ENCODE measurements at places on chromosomes 13 and 19.

DNA sequence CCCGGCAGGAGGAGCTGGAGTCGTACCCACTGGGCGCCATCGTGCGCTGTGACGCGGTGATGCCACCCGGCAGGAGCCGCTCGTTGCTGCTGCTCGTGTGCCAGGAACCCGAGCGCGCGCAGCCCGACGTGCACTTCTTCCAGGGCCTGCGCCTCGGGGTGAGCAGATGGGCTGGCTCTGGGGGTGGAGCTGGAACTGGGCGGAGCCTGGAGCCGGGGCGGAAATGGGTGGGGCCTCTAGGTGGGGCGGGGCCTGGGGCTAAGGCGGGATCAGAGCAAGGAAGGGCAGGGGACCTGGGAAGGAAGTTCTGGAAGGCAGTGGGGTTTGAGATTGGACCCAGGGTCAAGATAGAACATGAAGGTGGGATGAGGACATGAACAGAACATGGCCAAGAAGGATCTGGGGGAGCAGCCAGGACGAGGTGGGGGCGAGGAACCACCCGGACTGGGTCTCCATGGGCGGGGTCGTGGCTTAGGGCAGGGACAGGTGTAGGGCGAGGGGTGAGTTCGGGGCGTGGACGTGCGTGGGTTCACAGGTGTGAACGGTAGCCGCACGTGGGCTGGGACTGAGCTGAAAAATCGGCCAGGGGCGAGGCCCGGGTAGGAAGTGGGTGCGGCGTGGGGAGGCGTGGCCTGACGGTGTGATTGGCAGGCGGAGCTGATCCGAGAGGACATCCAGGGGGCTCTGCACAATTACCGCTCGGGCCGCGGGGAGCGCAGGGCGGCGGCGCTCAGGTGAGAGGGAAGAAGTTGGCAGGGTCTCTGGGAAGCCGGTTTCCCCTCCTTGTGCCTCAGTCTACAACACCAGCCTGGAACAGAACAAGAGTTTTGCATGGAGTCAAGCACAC lies 4.7 kb downstream of the EPS8L1 start:
- H3K27ac ChIP-seq, result no peak overlapping the region
- H3K4me1 ChIP-seq, result peaks cover 9% of the 10 kb centered on the region
- H3K36me3 ChIP-seq, result no peaks in the 10 kb centered on the region
- H3K27me3 ChIP-seq, result peaks cover 11% of the 10 kb centered on the region
- DNase-seq, result no peak

GRCh38 chr13:37647031-37647650 lies 48.6 kb upstream of the POSTN start:
- no peaks in the 10 kb centered on the region for H3K36me3 ChIP-seq
- no peak overlapping the region for H3K27ac ChIP-seq
- peaks cover 3% of the 10 kb centered on the region for H3K4me1 ChIP-seq
- H3K27me3 ChIP-seq, result no peaks in the 10 kb centered on the region

DNA sequence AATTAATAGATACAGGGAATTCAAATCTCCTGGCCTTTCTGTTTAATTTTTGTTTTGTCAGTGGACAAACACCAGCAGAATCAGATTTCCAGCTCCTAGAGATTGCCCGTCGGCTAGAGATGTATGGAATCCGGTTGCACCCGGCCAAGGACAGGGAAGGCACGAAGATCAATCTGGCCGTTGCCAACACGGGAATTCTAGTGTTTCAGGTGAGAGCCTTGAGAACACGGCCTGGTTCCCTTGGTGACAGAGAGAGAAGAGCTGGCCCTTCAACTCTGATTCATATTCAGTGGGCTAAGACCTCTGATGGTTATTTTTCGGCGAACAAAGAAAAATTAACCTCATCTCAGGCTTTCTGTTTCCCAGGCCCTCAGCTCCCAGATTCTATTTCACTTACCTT lies 191.3 kb downstream of the STK24 start:
- H3K4me1 ChIP-seq, result no peaks in the 10 kb centered on the region
- no peaks in the 10 kb centered on the region for H3K36me3 ChIP-seq
- H3K27ac ChIP-seq, result no peak overlapping the region
- DNase-seq, result no peak

DNA sequence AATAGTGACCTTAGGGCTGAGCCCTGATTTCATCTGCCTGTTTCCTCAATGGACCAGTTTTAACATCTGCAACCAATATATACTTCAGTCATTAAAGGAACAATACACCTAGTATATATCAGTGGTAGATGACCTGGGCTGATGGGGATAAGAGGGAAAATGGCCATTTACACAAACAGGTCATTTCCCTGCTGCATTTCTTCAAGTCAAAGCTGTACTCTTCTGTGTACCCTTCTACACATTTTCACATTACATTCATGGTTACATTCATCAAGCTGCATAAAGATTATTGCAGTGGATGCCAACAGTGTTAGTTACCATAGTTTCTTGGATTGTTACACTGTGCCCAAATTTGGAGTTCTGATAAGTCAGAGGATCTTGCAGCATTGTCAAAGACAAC lies 81.2 kb upstream of the RAP2A start:
- no peaks in the 10 kb centered on the region for H3K27me3 ChIP-seq
- DNase-seq, result no peak
- no peak overlapping the region for H3K4me3 ChIP-seq
- no peaks in the 10 kb centered on the region for H3K36me3 ChIP-seq

Measured in ovary (tissue), 10 donors.